Ascending aorta (tissue), 2 donors: ENCODE measurements at places on chromosomes 1 and 21. TPM values are rescaled to one million over a fixed set of nuclear protein-coding genes. Genes with fewer than 3 reads are reported as not detected.

CNKSR1 gene
- total RNA-seq, result not detected

LCK gene
- total RNA-seq, result not detected

OR2L5 gene
- total RNA-seq, result not detected

EFNA3 gene
- total RNA-seq, result 1.5 TPM

C1orf105 gene
- total RNA-seq, result not detected

APCS gene
- not detected for total RNA-seq

FAM110D gene
- 60.0 TPM for total RNA-seq

ZFP69 gene
- 2.8 TPM for total RNA-seq

AMY1A gene
- not detected for total RNA-seq

ADAM30 gene
- total RNA-seq, result not detected

HLX gene
- total RNA-seq, result 39.3 TPM

CADM3 gene
- total RNA-seq, result 7.0 TPM

CD1C gene
- total RNA-seq, result not detected

ZFP69B gene
- 3.8 TPM for total RNA-seq

EVA1C gene
- 147 TPM for total RNA-seq

TMEM52 gene
- total RNA-seq, result not detected

ACBD6 gene
- 67.7 TPM for total RNA-seq

OLFML3 gene
- total RNA-seq, result 26.4 TPM

BEND5 gene
- 3.4 TPM for total RNA-seq

CENPS gene
- not detected for total RNA-seq

HSPA6 gene
- total RNA-seq, result 1.9 TPM

GPBP1L1 gene
- 161 TPM for total RNA-seq

NECTIN4 gene
- total RNA-seq, result not detected

CHAF1B gene
- total RNA-seq, result 0.43 TPM

CA6 gene
- not detected for total RNA-seq

TSPEAR gene
- total RNA-seq, result not detected

MCOLN2 gene
- total RNA-seq, result not detected

FLAD1 gene
- 31.2 TPM for total RNA-seq

SLC16A1 gene
- total RNA-seq, result 31.8 TPM

ATP1A2 gene
- total RNA-seq, result 316 TPM

HCRTR1 gene
- not detected for total RNA-seq
